ENCODE measurements at places on chromosomes 11 and 22. TPM values are rescaled to one million over a fixed set of nuclear protein-coding genes. Genes with fewer than 3 reads are reported as not detected.

Gene GRIK4
- not detected for total RNA-seq

Gene HEPHL1
- total RNA-seq, result not detected

Gene TRIM66
- total RNA-seq, result 3.9 TPM

Gene PKDREJ
- not detected for total RNA-seq

Gene OR10G8
- not detected for total RNA-seq

Gene MAP6
- total RNA-seq, result 0.65 TPM

Gene FBLN1
- total RNA-seq, result 43.8 TPM

Gene DNAJB13
- 3.2 TPM for total RNA-seq

Gene KCTD14
- 8.5 TPM for total RNA-seq

Gene TECTA
- under 0.01 TPM for total RNA-seq

Gene TAF6L
- 20.4 TPM for total RNA-seq

Gene MTNR1B
- not detected for total RNA-seq

Gene KCNE3
- 0.81 TPM for total RNA-seq

Gene MPZL3
- 2.5 TPM for total RNA-seq

Gene ZNF74
- total RNA-seq, result 11.2 TPM

Gene GAL3ST1
- total RNA-seq, result 5.7 TPM

Gene FERMT3
- 2.1 TPM for total RNA-seq

Gene PPP6R2
- 37.6 TPM for total RNA-seq

Gene OR4D5
- total RNA-seq, result not detected

Gene SCGB1C1
- not detected for total RNA-seq

Gene SCN4B
- under 0.01 TPM for total RNA-seq

Gene MB
- total RNA-seq, result not detected

Gene GPHA2
- not detected for total RNA-seq

Gene FRMD8
- 37.6 TPM for total RNA-seq

Gene PANX3
- total RNA-seq, result not detected

Gene IL17REL
- total RNA-seq, result 0.25 TPM

Gene OR52A1
- not detected for total RNA-seq

Gene DEFB131B
- total RNA-seq, result not detected

Gene PHOX2A
- total RNA-seq, result 0.13 TPM

Gene OR52E8
- total RNA-seq, result not detected

Gene OR5A2
- total RNA-seq, result not detected

Gene APOA1
- not detected for total RNA-seq

Gene SLC25A18
- not detected for total RNA-seq

Gene IGHMBP2
- 12.2 TPM for total RNA-seq

Gene LUZP2
- under 0.01 TPM for total RNA-seq

Gene SULT4A1
- total RNA-seq, result 0.51 TPM

Gene CALCA
- total RNA-seq, result not detected

Gene SUSD2
- total RNA-seq, result 0.16 TPM

Gene KCNC1
- not detected for total RNA-seq

Gene NCF4
- total RNA-seq, result not detected

Gene OR4C13
- total RNA-seq, result not detected

Gene PNPLA5
- total RNA-seq, result not detected

Gene LYVE1
- total RNA-seq, result not detected

Gene OR52N4
- not detected for total RNA-seq

Gene ELFN2
- total RNA-seq, result 9.0 TPM

Gene KDM4D
- total RNA-seq, result 1.8 TPM

Gene ENTHD1
- total RNA-seq, result not detected

Gene MAJIN
- not detected for total RNA-seq

All from mesangial cell (primary cell).